ENCODE measurements at places on chromosomes 1 and 21.
A peak's percentile ranks its signal among the peaks of the same experiment; 100 is the strongest.

DNA sequence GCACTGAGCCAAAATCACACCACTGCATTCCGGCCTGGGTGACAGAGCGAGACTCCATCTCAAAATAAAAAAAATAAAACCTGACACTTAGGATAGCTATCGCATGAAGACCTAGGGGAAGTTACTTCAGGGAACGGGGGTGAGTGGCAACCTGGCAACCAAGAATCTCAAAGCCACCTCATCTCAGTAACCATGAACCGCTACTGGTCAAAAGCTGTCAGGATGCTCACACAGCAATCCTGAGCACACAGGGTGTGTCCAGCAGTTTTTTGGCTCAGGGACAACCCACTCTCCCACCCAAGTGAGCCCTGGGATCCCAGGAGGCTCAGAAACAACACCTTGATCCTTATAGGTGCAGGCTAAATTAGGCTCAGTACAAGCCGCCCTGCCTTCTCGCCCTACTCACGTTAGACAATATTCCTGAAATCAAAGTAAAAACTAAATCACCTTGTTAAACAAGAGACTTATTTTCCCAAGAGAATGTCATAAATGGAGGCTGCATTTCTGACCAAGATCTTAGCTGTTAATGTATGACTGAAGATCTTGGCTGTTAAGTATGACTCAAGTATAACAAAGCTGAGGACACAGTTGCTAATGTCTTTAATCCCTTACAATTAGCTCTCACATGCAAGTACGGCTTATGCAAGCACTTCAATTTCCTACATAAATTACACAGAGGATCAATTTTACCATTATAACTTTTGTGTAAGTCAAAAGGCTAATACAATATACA is 48.3 kb upstream of the NADK start:
- DNase-seq: peak; percentile 27

GRCh38 chr1:220076861-220077762 is 12.5 kb downstream of the BPNT1 start:
- DNase-seq: no peak

GRCh38 chr1:224065455-224065854 is 48.5 kb upstream of the FBXO28 start:
- DNase-seq: no peak

- DNase-seq: peak; percentile 96
Measured at GRCh38 chr1:150764617-150765101, 919 bp downstream of the CTSS start.

DNA sequence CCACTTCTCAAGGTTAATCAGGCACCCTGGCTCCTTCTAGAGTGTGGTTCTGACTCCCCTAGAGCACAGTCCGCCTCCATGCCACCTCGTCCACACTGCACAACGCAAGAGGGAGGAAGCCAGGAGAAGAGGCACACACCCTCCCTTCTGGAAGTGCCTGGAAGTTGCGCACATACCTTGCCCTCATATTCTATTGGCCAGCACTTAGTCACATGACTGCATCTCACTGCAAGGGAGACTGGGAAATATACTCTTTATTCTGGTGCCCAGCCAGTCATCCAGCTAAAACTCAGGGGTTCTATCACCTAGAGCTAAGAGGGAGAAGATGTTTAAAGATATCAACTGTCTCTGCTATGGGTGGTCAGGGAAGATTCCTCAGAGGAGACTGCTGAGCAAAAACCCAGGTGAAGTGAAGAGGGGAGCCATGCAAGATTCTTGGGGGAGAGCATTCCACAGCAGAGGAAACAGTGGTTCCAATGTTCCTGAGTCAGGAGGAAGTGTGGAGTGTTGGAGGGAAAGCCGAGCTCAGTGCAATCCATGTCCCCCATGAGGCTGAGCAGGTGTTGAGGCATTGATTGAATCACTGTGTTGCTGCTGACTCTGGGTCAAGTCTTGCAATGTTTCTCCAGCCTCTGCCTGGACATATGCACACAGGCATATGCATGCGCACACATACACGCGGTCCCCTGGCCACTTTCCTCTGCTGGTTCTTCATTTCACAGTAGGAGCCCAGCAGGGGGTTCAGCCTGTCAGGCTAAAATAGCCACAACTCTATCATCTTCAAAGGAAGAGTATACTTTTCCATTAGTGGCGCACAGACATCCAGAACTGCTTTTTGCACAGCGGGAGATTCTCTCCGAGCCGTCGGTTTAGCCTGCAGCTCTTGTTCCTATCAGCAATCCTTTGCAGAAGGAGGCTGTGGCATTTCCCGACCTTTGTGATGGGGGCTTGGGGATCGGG is 22.3 kb upstream of the KLHDC7A start:
- DNase-seq: no peak

GRCh38 chr1:19100028-19100427 is 110.0 kb downstream of the UBR4 start:
- no peak for DNase-seq

DNA sequence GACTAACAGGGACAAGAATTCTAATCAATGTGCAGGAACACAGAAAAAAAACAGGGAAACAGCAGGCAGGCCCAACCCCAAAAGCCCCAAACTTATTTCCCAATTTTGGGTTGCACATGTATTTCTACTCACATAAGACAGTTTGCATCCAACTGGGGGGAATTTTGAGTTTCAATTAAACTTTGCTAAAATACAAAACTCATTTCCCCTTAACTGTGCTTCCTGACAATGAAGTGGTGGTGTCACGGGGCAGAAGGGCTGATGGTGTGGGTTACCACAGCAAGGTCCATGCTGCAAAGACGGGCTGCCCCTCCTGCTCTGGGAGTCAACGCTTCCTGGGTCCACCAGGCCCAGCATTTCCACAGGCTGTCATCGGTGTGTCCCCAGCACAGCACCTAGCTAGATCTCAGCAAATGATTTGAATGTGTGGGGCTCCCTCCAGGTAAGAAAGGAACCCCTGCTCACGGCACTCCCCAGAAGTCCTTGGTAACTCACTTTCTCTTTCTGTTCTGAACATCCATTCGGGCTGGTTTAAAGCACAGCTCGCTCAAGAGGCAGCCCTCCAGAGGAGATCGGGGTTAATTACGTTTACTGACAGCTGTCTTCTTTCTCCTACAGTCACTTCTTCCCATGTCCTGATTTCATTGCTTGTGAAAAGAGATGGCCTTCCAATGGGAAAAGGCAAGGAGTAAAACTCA is 27.4 kb downstream of the HIVEP3 start:
- DNase-seq: peak; percentile 76

GRCh38 chr1:11984121-11984520 is 3.9 kb downstream of the MFN2 start:
- DNase-seq: no peak

GRCh38 chr1:76065270-76065669 is 9.3 kb upstream of the ST6GALNAC3 start:
- DNase-seq: no peak

GRCh38 chr21:17548262-17548661 is 35.4 kb downstream of the CXADR start:
- no peak for DNase-seq

GRCh38 chr1:202086579-202087350 is 36.0 kb upstream of the GPR37L1 start:
- DNase-seq: no peak

- no peak for DNase-seq
Measured at GRCh38 chr1:11533790-11534787, 55.1 kb downstream of the DISP3 start.

Measured in mesenchymal stem cell (in vitro differentiated cells and primary cell).